Central memory CD8-positive, alpha-beta T cell (primary cell): ENCODE measurements at places on chromosomes 7 and 10.

- DNase-seq = no peak
Observed at GRCh38 chr10:60299961-60300883, 89.5 kb downstream of the ANK3 start.

- DNase-seq = no peak
Observed at GRCh38 chr7:44175730-44176129, 13.5 kb downstream of the GCK start.

DNA sequence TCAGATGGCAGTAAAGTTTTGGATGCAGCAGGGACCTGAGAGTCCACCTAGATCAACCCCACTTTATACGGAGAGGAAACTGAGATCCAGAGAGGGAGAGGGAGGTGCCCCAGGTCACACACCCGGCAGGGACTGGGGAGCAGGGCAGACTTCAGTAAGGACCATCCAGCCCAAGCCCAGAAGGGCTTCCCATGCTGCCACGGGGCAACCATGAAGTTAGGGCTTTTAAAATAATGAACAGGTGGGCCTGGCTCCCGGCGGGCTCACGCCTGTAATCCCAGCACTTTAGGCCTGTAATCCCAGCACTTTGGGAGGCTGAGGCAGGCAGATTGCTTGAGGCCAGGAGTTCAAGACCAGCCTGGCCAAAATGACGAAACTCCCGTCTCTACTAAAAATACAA lies 98.5 kb downstream of the HIP1 start:
- DNase-seq = no peak

- DNase-seq = no peak
Observed at GRCh38 chr7:92874567-92874966, 38.2 kb upstream of the CDK6 start.
